HCEC 1CT (cell line): ENCODE measurements at places on chromosomes 6 and 20.

DNA sequence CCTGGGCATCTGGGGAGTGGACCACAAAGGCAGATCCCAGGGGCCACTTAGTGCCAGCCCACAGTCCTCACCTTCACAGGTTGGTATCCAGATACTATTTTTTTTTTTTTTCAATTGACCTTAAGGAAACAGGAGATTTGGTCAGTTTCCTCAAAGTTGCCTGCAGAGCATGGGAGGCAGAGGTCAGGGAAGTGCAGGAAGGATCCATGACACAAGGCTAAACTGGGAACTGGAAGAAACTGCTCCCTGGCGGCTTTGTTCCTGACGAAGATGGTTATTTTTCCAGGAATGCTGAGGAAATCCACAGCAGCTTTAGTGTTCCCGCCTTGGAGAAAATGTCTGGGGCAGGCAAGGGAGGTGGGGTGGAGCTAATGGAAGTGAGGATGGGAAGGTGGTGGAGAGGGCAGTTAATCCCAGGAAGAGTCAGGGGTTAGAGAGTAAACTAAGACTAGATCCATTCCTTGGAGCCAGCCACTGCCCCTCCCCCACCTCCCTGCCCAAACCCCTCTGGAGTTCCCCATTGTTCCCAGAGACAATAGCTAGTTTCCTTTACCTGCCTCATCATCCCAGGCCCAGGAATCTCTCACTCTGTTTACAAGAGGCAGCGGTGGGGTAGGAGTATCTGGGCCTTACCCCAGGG lies 14.3 kb upstream of the MYMX start:
- no peak for DNase-seq

DNA sequence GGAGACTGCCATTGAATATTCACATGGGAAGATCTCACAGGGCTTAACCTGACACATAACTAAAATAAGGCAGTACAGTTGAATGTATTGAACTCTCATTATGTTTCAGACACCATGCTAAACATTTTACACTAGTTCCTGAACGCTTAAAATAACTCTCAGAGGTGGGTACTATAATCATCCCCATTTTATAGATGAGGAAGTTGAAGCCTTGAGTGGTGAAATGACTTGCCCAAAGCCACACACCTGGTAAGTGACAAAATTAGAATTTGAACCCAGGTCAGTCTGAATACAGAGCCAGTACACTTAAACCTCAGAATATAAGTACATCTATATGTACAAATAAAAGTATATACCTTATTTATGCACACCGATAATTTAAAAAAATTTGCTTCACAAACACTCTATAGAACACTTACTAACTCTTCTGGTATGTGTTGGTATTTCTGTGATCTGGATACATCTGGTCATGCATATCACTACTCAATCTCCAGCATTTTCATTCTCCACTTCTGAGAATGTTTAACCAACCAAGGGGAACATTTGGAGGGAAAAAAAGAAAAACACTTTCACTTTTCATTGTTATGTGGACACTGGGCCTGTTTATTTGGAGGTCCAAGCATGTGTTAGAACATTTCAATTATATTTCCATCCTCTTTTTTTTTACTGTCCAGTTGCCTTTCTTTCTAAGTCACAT lies 4.6 kb upstream of the BICRAL start:
- peak; percentile 57 for DNase-seq

GRCh38 chr6:42714098-42714761 lies 8.2 kb downstream of the PRPH2 start:
- peak; percentile 47 for DNase-seq

- DNase-seq = peak; percentile 42
These were observed 32.5 kb downstream of the PRR18 start for GRCh38 chr6:166275714-166276166.

GRCh38 chr6:134132494-134133141 lies 80.2 kb upstream of the SLC2A12 start:
- DNase-seq = no peak

GRCh38 chr20:32359633-32360332 lies 1.7 kb downstream of the ASXL1 start:
- DNase-seq = no peak

DNA sequence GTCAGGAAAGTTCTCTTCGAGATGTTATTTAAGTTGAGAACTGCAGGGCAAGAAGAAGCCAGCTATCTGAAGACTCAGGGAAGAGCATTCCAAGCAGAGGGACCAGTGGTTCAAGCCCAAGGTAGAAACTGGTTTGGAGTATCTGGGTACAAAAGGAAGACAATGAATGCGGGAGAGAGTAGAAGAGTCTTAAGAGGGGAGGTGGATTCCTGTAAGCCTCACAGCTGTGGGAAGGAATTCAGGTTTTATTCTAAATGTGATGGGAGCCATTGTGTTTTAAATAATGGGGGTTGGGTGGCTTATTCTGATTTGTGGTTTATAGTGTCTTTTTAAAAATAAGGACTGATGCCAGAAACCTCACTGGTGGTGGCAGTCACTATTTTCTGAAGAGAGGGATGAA lies 37.6 kb upstream of the TENT5A start:
- no peak for DNase-seq

- DNase-seq = no peak
These were observed 7.6 kb upstream of the TREML2 start for GRCh38 chr6:41208439-41209106.

DNA sequence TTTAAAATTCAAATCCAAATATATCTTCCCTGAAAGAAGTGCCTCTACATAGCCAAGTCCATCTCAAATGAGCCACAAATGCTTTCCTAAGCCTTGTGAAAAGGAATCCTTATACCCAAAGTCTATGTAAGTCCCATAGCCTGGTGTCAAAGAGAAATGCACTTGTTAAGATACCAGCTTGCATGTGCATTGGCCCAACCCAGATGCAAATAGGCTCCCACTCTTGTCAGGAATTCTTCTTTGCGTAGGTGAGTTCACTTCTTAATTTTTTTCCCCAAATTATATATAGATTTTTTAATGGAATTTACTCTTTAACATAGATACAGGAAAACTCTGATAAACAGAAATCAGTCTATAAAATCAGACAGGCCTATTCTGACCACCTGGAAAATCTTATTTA lies 105.6 kb downstream of the RALGAPA2 start:
- no peak for DNase-seq

GRCh38 chr6:89580997-89581666 lies 57.4 kb downstream of the LYRM2 start:
- no peak for DNase-seq

DNA sequence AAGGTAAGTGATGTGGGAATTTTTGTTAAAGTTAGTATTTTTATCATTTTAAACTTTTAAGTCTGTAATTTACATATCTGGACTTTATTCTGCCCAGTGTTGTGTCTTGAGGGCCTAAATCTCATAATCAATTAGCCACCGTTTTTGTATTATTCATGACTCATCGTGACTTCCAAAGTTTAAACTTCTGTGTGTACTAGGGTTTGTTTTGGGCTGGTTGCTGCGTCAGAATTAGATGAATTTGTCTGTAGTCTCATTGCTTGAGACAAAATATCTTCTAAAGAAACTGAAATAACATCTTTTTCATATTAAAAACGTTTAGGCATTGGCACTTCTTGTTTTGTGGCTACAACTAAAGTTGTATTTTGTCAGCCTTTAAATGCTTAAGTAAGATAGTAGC lies 41.3 kb downstream of the CDYL start:
- peak; percentile 18 for DNase-seq

GRCh38 chr20:15278041-15278440 lies 940.6 kb upstream of the FLRT3 start:
- DNase-seq = no peak

DNA sequence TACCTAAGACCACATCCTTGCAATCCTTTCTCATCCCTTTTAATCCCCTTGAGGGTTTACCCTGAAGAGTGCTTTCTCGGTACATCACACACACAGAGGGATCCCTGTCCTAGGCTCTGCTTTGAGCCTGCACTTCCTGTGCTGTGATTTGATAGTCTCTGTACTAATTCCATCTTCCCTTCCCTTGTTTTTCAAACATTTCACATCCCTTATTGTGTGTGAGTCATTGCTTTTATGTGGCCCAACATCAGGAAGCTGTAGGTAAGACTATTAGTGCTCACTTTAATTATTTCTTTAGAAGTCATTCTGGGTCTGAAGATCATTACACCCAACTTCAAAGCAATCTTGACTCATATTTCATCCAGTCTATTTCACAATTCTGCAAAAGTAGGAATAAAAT lies 57.2 kb upstream of the ANKEF1 start:
- no peak for DNase-seq

GRCh38 chr20:51385646-51386530 lies 156.6 kb downstream of the NFATC2 start:
- DNase-seq = peak; percentile 18

DNA sequence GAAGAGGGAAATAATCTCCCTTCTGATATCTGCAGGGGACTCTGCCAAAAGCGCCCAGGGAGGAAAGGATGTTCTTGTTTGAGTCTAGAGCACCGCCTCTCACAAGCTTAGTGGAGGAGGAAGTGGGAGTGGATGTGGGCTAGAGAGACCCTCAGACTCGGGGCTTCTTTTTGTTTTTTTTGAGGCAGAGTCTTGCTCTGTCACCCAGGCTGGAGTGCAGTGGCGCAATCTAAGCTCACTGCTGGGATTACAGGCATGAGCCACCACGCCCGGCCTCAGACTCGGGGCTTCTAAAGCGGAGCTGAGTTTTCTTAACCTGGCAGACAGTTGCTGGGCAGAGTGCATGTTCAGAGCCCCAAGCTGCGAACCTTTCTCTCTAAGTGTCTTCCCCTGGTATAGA lies 310.8 kb downstream of the BMP7 start:
- DNase-seq = no peak

GRCh38 chr20:1998715-1999114 lies 4.9 kb upstream of the PDYN start:
- no peak for DNase-seq

GRCh38 chr6:109800771-109801170 lies 109.7 kb downstream of the FIG4 start:
- DNase-seq = no peak

GRCh38 chr6:25042536-25042935 lies 106.8 kb upstream of the RIPOR2 start:
- DNase-seq = no peak

DNA sequence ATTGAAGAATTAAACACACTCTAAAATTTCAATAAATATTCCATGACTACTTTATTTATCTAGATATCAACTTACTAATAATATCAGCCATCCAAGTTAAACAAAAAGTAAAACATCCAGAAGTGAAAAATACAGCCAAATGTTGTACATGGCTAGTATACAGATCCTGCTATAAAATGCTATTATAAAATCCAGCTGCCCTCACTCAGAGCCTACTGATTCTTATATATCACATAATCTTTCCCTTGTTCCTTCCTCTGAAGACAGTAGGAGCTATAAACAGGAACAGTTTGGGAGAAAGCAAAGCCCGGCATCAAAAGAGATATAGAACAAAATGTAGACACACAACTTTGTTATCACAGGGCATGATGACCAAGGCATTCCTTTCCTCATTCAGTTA lies 212.9 kb downstream of the PLCB4 start:
- no peak for DNase-seq

- no peak for DNase-seq
These were observed 154.3 kb upstream of the DTNBP1 start for GRCh38 chr6:15817100-15817499.

DNA sequence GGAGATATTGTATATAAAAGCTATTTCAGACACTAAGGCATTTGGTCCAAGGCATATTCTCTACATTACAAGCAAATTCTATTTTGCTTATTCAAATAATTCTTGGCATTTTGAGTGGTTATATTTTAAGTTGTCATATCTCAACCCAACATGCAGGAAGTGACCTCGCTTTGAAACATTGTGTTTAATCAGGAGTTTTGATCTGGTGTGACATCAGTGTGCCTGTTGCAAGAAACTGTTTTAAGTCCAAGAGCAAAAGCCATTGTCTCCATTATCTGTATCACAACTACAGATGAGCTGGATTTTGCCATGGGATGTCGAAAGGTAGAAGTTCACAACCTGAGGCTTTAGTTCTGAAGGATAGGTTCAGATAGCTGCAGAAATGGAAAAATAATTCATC lies 509.9 kb upstream of the ID4 start:
- DNase-seq = no peak
